Activated CD4-positive, alpha-beta T cell treated with anti-CD3 and anti-CD28 coated beads for 36 hours (primary cell): ENCODE measurements at places on chromosomes 2 and 18. TPM values are rescaled to one million over a fixed set of nuclear protein-coding genes. Genes with fewer than 3 reads are reported as not detected.

Gene XIRP2
- not detected for total RNA-seq

Gene MATN3
- not detected for total RNA-seq

Gene SRD5A2
- total RNA-seq = not detected

Gene DSG2
- 1.3 TPM for total RNA-seq

Gene CCDC68
- total RNA-seq = not detected

Gene KRTCAP3
- 4.7 TPM for total RNA-seq
